Activated naive CD8-positive, alpha-beta T cell treated with anti-CD3 and anti-CD28 coated beads, Interleukin-2, amount 10 ng/mL, durations not matched to agents 7 days and 5 days (primary cell): ENCODE measurements at places on chromosomes 16 and 17. TPM values are rescaled to one million over a fixed set of nuclear protein-coding genes. Genes with fewer than 3 reads are reported as not detected.
A peak's percentile ranks its signal among the peaks of the same experiment; 100 is the strongest.

The RGS11 gene
- total RNA-seq, result not detected

The EPX gene
- total RNA-seq, result not detected

The GP1BA gene
- not detected for total RNA-seq

The CES4A gene
- 17.5 TPM for total RNA-seq

The SKAP1 gene
- total RNA-seq, result 98.8 TPM

The TMEM88 gene
- total RNA-seq, result 2.9 TPM

The LITAFD gene
- total RNA-seq, result not detected

The CDH3 gene
- total RNA-seq, result 0.51 TPM

- no peaks in the 10 kb centered on the region for H3K4me1 ChIP-seq
- no peak for DNase-seq
- no peak overlapping the region for H3K4me3 ChIP-seq
- H3K27me3 ChIP-seq, result no peaks in the 10 kb centered on the region
- H3K36me3 ChIP-seq, result no peaks in the 10 kb centered on the region
Observed at GRCh38 chr16:9499941-9500593, 408.6 kb downstream of the HAPSTR1 start.

DNA sequence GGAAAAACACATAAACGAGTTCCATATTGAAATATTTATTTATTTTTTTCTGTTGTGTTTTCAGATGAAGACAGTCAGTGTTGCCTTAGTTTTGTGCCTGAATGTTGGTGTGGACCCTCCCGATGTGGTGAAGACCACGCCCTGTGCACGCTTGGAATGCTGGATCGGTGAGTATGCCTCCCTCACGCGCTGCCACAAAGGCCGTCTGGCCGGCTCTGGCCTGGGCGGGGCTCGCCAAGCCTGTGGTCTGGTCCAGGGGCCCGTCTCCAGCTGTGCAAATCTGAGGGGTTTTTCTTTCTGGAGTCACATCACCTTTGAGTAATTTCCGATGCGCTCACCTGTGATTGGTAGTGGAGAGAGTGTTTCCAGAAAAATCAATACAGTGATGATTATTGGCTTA is 81.0 kb downstream of the RPTOR start:
- H3K4me3 ChIP-seq, result no peak overlapping the region
- peaks cover 9% of the 10 kb centered on the region for H3K36me3 ChIP-seq
- no peak overlapping the region for H3K27ac ChIP-seq
- H3K4me1 ChIP-seq, result peaks cover 22% of the 10 kb centered on the region

GRCh38 chr16:46577988-46578579 is 43.1 kb downstream of the SHCBP1 start:
- H3K4me1 ChIP-seq, result peaks cover 5% of the 10 kb centered on the region
- no peak overlapping the region for H3K27ac ChIP-seq

GRCh38 chr17:77444628-77444983 is 303.8 kb downstream of the SEC14L1 start:
- H3K4me1 ChIP-seq, result peaks cover 77% of the 10 kb centered on the region
- H3K4me3 ChIP-seq, result peak overlapping the region; percentile 85
- peaks cover 16% of the 10 kb centered on the region for H3K36me3 ChIP-seq
- peak; percentile 48 for DNase-seq

DNA sequence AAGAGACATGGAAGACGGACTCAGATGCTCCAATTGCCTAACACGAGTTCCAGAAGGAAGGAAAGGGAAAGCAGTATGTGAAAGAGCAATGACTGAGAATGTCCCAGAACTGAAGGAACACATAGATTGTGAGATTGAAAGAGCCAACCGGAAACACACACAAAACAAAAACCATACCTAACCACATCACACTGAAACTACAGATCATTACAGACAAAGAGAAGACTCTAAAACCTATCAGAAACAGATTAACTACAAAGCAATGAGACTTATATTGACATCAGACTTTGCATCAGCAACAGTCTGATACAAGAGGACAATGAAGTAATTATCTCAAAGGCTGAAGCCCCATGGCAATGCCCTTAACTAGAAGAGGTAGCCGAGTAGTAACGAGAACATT is 45.6 kb upstream of the CLEC18B start:
- peaks cover 18% of the 10 kb centered on the region for H3K4me1 ChIP-seq
- H3K27ac ChIP-seq, result peak overlapping the region; percentile 66
- peaks cover 60% of the 10 kb centered on the region for H3K36me3 ChIP-seq
- H3K27me3 ChIP-seq, result no peaks in the 10 kb centered on the region

DNA sequence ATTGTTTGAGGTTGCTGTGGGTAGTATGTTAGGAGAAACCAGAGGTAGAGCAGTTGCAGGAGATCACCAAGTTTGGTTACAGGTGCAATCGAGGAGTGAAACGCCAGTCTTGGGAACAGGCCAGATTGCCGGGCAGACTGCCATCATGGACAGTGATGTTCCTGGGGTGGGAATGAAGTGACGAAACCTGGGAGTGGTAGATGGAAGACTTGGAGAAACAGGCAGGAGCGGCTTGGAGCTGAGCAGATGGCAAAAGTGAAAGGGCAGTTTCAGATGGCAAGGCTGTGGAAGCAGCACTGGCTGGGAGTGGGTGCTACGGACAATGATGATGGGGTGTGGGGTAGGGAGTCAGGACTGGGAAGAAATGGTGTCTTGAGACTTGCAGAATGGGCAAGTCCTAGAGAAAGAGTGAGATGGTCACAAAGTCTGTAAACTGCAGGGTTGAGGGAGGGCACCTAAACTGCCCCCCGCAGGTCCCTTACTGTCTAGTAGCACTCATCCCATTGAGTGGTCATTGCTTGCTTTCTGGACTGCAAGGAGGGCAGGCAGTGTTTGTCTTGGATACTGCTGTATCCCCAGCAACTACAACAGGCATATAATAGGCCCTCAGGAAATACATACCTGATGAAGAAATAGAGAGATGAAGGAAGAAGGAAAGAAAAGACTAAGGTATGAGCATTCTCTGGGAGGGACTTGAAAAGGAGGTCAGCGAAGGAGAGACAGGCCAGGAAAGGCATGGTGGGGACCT is 29.5 kb upstream of the ULK2 start:
- H3K27me3 ChIP-seq, result no peaks in the 10 kb centered on the region
- no peak for DNase-seq
- peak overlapping the region; percentile 19 for H3K27ac ChIP-seq
- peaks cover 2% of the 10 kb centered on the region for H3K4me1 ChIP-seq

GRCh38 chr17:9875441-9875840 is 29.6 kb downstream of the RCVRN start:
- no peaks in the 10 kb centered on the region for H3K4me1 ChIP-seq
- no peak for DNase-seq

- DNase-seq, result no peak
- peaks cover 6% of the 10 kb centered on the region for H3K4me1 ChIP-seq
- H3K36me3 ChIP-seq, result peaks cover 5% of the 10 kb centered on the region
- H3K27ac ChIP-seq, result no peak overlapping the region
- no peak overlapping the region for H3K4me3 ChIP-seq
Observed at GRCh38 chr17:82443465-82444283, 6.9 kb downstream of the CYBC1 start.

- peaks cover 13% of the 10 kb centered on the region for H3K36me3 ChIP-seq
- DNase-seq, result no peak
- no peak overlapping the region for H3K27ac ChIP-seq
- no peaks in the 10 kb centered on the region for H3K4me1 ChIP-seq
- no peaks in the 10 kb centered on the region for H3K27me3 ChIP-seq
Observed at GRCh38 chr16:3536851-3537250, 36.0 kb downstream of the CLUAP1 start.

DNA sequence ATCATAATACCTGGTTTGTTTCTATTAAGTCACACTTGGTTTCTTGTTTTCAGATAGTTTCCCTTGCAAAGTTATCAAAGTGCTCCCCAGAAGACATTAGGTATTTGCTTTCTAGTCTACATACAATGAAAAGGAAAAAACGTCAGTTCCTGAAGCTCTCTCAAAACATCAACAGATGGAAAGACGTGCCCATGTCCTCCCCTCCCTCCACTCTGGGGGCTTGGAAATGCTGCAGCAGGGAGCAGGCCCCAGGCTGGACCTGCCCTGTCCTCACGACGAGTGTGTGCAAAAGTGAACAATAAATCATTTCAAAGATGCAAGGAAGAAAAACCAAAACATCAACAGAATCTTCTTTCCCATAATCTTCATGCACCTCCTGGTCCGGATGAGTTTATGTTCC is 118.5 kb downstream of the USP22 start:
- H3K4me3 ChIP-seq, result no peak overlapping the region
- H3K27ac ChIP-seq, result no peak overlapping the region
- H3K36me3 ChIP-seq, result no peaks in the 10 kb centered on the region
- no peaks in the 10 kb centered on the region for H3K4me1 ChIP-seq
- DNase-seq, result no peak
- peaks cover 21% of the 10 kb centered on the region for H3K27me3 ChIP-seq

- H3K36me3 ChIP-seq, result peaks cover 53% of the 10 kb centered on the region
- H3K27me3 ChIP-seq, result no peaks in the 10 kb centered on the region
- DNase-seq, result no peak
- H3K4me1 ChIP-seq, result no peaks in the 10 kb centered on the region
- no peak overlapping the region for H3K27ac ChIP-seq
Observed at GRCh38 chr16:16083421-16084156, 134.2 kb downstream of the ABCC1 start.

DNA sequence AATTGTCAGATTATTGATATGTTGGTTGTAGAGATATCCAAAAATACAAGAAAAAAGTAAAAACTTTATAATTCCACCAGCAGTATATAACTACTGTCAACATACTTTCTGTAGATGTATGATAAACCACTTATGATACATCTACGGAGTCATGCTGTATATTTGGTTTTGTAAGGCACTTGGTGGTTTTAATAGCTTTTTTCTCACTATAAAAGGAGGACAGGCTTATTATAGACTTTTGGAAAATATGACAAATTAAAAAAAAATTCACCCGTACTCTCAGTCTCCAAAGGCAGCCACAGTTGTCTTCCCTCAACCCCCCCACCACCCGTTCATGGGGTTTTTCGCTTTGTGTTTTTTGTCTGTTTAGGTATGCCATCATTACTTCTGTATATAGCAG is 14.8 kb downstream of the RAI1 start:
- peak overlapping the region; percentile 28 for H3K27ac ChIP-seq
- H3K27me3 ChIP-seq, result no peaks in the 10 kb centered on the region
- no peaks in the 10 kb centered on the region for H3K36me3 ChIP-seq
- peaks cover 50% of the 10 kb centered on the region for H3K4me1 ChIP-seq
- no peak for DNase-seq

DNA sequence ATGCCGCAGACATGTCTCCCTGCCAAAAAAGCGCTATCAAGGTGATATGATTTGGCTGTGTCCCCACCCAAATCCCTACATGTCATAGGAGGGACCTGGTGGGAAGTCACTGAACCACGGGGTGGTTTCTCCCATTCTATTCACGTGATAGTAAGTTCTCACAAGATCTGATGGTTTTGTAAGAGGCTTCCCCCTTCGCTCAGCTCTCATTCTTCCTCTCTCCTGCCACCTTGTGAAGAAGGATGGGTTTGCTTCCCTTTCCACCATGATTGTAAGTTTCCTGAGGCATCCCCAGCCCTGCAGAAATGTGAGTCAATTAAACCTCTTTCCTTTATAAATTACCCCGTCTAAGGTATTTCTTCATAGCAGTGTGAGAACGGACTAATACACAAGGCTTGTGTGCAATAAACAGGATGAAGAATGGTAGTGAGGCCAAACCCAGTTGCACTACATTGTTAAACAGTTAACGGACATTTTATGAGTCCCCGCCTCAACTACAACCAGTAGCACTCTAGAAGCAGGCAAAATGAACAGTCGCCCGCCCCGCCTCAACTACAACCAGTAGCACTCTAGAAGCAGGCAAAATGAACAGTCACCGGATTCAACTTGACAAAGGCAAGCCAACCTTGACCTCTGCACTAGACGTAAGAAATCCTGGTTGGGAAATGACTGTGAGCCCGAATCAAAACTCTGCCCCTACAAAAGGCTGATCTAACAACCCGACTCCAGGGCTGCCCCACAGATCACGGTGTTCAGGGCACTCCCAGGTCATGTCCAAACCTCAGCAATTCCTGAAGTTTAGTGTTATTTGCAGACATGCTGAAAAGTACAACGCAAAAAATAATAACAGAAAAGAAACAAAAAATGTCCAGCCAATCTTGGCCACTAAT is 26.3 kb downstream of the VPS53 start:
- peaks cover 6% of the 10 kb centered on the region for H3K4me1 ChIP-seq
- H3K27ac ChIP-seq, result no peak overlapping the region
- H3K36me3 ChIP-seq, result peaks cover 23% of the 10 kb centered on the region

- H3K36me3 ChIP-seq, result peaks cover 6% of the 10 kb centered on the region
- no peaks in the 10 kb centered on the region for H3K27me3 ChIP-seq
- DNase-seq, result no peak
- H3K4me1 ChIP-seq, result peaks cover 7% of the 10 kb centered on the region
- no peak overlapping the region for H3K27ac ChIP-seq
Observed at GRCh38 chr17:37221865-37222264, 153.9 kb upstream of the C17orf78 start.

DNA sequence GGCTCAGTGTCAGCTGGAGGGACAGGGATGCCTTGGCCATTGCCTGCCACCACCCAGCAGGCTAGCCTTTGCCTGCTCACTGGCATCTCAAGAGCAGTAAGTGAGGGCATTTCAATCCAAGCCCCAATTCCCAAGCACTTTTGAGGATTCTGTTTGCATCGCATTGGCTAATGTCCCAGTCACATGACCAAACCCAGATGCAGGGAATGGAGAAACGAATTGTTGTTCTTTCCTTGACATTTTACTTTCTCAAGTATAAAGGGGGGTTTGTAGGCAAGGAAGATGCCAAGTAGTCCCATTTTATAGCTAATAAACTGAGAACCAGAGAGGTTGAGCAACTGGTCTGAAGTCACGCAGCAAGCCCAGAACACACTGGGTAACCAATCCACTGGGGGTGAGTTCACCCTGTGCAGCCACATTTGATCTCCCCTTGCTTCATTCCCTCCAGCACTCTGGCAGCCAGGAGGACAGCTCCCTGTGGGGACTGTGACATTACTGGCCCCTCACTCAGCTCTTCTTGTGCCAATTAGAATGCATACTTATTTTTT is 193.8 kb upstream of the CACNG3 start:
- H3K4me1 ChIP-seq, result peaks cover 2% of the 10 kb centered on the region
- H3K27me3 ChIP-seq, result no peaks in the 10 kb centered on the region
- H3K36me3 ChIP-seq, result peaks cover 23% of the 10 kb centered on the region
- DNase-seq, result no peak
- H3K4me3 ChIP-seq, result no peak overlapping the region

GRCh38 chr17:7897773-7898172 is 9.2 kb downstream of the CHD3 start:
- no peak for DNase-seq
- H3K4me1 ChIP-seq, result peaks cover 11% of the 10 kb centered on the region
- no peaks in the 10 kb centered on the region for H3K27me3 ChIP-seq
- no peak overlapping the region for H3K4me3 ChIP-seq
- peaks cover 40% of the 10 kb centered on the region for H3K36me3 ChIP-seq
